Kidney (tissue), 22 donors: ENCODE measurements at places on chromosomes 1 and 21. TPM values are rescaled to one million over a fixed set of nuclear protein-coding genes. Genes with fewer than 3 reads are reported as not detected.

CRYAA gene
- 28.6 TPM for polyA plus RNA-seq

DNA sequence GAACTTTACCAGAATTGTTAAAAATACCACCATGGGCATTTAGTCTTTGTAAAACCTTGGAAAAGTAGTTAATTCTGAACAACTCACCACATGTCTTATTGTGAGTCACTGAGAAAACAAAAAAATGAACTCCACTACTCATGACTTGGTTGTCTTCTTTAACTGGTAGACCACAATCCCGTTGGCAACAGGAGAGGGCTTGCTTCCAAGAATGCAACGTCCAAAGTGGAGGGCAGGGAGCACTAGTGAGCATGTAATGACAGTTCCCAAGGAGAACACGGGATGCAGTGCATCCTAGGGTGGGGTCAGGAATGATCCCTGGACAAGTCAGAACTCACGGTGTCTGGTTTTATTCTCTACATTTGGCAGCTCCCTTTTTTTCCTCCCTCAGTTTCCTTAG, 15.2 kb upstream of the HMCN1 start:
- no peak for DNase-seq

DNA sequence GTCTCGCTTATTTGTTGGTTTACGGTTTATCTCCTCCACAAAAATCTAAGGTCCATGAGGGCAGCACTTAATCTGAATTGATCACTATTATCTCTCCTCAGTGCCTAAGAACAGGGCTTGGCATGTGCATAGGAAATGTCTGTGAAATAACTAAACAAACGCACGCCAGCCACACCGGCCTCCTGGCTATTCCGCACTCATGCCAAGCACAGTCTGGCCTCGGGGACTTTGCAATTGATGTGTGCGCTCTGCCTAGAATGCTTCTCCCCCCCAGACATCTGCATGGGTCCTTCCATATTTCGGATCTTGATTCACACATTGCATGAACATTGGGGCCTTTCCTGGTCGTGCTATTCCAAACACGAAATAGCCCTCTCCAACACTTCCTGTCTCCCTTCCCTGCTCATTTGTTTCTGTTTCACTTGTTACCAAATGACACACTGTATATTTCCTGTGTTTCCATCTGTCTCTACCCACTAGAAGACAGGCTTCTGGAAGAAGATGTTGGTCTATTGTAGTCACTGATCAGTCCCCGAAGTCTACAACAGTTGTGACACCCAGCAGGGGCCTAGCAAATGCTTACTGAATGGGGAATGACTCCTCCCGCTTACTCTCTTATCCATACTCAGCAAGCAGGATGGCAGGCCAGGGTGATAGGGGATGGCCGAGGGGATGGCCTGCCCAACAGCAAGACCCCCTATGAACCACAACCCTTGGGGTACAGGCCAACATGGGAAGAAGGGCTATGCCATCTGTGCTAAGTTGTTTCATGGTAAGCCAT, 93.9 kb downstream of the GLIS1 start:
- no peak for DNase-seq

BEND5 gene
- 27.1 TPM for polyA plus RNA-seq

DLGAP3 gene
- 0.71 TPM for polyA plus RNA-seq

DNA sequence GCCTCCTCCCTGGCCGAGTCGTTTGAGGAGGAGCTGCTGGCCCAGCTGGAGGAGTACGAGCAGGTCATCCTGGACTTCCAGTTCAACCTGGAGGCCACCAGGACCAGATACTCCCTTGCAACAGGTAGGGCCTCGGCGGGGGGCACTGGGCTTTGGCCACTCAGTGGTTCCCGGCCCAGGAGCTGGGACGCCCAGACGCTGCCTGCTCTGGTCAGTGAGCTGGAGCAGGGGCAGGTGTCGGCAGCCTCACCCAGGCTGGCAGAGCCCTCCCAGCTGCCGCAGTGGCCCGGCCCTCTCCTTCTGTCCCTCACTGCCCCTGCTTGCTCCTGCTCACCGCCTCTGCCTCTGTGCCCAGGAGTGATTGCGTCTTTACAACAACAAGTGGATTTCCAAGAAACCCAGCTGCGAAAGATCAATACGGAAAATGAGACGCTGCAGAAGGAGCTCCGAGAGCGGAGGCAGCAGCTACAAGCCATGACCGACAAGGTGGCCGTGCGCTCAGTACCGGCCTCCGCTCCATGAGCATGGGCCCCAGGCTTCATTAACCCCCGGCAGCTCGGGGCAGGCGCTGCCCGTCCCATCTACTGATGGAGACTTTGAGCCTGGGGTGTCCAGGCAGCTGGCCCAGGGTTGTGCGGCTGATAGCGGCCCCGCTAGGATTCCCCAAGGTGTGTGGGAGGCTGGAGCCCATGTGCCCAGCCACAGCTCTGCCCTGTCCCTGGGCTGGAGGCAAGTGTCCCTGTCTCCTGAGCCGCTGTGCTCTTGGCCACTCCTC, 9.0 kb upstream of the SMIM1 start:
- no peak for DNase-seq

C1orf87 gene
- polyA plus RNA-seq = 0.45 TPM

DNA sequence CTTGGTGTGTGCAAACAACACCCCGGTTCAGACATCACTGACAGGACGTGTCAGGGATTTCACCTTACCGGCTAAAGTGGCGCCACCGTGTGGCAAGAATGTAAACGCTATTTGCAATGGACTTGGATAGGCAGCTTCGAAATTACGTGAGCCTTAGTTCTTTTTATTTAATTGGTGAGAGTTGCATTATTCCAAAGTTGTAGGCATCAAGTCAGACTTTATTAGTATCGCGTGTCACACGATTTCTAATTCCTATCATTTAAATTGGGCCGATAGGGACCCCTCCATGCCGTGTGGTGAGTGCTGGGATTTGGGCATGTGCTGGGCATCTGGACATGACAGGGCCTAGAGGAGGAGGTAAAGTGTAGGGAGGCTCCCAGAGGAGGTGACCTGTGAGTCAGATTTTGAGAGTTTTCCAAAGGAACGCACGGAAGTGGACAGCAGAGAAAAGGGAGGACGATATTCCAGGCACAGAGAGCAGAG, 14.5 kb upstream of the CPT2 start:
- peak; percentile 92 for DNase-seq

CELSR2 gene
- 10.6 TPM for polyA plus RNA-seq
